ENCODE measurements at places on chromosomes 5 and 9.
A peak's percentile ranks its signal among the peaks of the same experiment; 100 is the strongest.

- DNase-seq: no peak
Measured at GRCh38 chr5:157473383-157474320, 13.6 kb downstream of the NIPAL4 start.

GRCh38 chr5:164188733-164189148 lies 683.3 kb downstream of the MAT2B start:
- no peak for DNase-seq

- peak; percentile 66 for DNase-seq
Measured at GRCh38 chr5:218457-219291, 554 bp downstream of the SDHA start.

GRCh38 chr5:37662362-37662761 lies 177.5 kb downstream of the GDNF start:
- no peak for DNase-seq

GRCh38 chr9:115694014-115694413 lies 459.6 kb upstream of the PAPPA start:
- DNase-seq: no peak

DNA sequence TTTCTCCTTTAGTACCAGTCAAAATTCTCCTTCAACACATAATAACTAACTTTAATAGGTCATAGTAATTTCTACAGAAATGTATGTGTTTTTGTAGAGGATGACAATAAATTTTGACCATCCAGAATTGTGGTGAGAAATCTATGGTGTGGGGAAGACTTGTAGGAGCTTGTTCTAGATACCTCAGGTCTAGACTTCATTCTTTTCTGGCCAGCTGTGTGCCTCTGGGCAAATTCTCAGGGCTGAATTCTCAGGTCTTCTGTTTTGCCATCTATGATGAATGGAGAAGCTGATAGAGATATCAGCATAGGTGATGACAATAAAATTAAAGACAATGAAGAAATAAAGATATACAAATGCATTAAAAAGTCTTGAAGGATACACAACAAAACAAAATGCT lies 298.6 kb upstream of the MEF2C start:
- no peak for DNase-seq

DNA sequence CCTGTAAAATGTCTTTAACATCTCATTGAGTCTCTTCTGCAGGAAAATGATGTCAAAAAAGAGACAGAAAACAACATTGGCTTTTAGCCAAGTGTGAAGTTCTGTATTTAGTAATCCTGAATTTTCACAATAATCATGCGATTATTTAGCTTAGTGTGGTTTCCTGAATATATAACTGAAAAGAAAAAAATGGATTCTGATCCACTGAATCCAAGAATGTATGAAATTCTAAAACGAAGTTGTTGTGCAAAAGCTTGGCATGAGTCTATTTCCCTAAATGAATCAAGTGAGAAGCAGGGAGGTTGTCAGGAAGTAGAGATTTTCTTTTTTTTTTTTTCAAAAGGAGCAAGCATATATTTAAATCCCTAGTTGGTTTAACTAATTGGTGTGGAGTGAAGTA lies 145.9 kb upstream of the CDH6 start:
- no peak for DNase-seq

- DNase-seq: peak; percentile 63
Measured at GRCh38 chr5:151082282-151082902, 1.6 kb upstream of the TNIP1 start.

GRCh38 chr9:72119853-72120252 lies 29.4 kb upstream of the GDA start:
- DNase-seq: no peak

- DNase-seq: no peak
Measured at GRCh38 chr9:80028501-80028900, 456.7 kb downstream of the TLE4 start.

DNA sequence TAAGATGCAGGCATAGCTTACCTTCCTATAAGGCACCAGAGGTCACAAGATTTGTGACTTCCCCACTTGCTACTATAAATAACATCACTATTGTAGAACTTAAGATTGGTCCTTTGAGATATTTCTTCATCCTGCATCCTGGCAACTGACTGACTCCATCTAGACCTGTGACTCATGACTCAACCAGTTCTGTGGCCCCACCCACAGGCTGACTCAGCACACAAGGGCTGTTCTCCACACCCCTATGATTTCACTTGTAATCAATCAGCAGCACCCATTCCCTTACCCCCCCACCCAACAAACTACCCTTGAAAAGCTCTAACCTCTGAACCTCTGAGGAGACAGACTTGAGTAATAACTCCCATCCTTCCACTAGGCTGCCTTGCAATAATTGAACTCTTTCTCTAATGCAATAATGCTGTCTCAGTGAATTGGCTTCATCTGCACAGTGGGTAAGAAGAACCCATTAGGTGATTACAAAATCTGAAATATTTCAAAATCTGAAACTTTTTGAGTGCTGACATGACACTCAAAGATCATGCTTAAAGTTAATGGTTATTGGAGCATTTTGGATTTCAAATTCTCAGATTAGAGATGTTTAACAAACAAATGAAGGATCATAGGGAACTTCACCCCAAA lies 296.7 kb downstream of the ARL15 start:
- DNase-seq: peak; percentile 53

DNA sequence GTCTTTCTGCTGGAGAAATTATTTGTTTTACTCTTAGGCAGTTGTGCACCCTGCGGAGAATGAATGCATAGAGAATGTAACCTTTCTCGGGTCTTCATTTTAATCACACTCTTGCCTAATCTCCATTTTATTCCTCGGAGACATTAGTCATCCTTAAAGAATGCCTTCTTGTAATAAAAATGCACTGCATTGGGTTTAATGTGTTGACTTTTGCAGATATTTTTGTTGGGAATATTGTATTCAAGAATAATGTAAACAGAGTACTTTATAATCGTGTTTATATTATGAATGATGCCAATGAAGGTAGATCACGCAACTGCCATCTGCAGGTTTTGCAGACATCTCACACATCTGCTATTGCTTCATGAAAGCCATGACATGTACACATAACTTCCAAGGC lies 1093.9 kb upstream of the CDH6 start:
- no peak for DNase-seq

GRCh38 chr5:83608122-83608521 lies 112.5 kb downstream of the HAPLN1 start:
- no peak for DNase-seq

DNA sequence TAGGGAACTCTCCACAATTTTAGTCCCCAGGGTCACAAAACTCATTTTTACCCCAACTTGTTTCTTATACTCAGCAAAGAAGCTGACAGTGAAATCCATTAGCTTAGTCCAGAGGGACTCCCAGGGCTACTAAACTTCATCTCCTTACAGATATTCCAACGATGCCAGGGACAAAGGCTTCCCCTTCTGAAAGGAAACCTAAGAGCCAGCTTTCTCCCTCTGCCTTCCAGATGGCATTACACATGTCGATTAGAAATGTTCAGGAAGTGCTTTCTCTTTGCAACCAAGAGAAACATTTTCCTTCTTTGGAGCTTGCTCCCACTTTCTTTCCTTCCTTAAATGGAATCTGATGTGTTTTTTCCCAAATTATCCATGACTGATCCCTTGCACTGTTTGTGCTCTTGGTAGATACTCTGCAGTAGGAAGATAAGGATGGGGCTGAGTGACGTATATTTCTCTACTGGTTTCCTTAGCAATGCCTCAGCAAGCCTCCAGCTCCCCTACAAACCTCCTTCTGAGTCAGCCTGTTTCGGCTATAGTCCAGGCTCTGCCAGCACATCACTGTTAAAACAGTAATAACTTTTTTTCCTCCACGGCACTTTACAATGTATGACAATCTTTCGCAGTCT lies 43.0 kb upstream of the HTR4 start:
- DNase-seq: no peak

DNA sequence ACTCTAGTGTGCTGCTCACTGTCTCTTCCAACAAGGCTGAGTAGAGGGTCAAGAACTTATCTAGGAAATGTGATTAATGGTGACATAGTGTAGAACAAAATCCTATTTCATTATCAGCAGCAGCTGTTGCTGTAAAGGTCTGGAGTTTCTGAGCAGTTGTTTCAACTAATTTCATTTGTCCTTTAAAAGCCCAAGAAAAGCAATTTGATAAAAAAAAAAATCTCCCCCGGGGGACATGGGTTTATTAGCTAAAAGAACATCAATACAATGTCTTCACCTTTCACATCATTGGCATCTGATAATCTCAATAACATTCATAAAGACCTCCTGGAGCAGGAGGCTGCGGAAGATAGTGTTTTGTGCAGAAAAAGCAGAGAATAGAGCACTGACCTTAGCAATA lies 468.1 kb downstream of the KCTD16 start:
- DNase-seq: no peak

DNA sequence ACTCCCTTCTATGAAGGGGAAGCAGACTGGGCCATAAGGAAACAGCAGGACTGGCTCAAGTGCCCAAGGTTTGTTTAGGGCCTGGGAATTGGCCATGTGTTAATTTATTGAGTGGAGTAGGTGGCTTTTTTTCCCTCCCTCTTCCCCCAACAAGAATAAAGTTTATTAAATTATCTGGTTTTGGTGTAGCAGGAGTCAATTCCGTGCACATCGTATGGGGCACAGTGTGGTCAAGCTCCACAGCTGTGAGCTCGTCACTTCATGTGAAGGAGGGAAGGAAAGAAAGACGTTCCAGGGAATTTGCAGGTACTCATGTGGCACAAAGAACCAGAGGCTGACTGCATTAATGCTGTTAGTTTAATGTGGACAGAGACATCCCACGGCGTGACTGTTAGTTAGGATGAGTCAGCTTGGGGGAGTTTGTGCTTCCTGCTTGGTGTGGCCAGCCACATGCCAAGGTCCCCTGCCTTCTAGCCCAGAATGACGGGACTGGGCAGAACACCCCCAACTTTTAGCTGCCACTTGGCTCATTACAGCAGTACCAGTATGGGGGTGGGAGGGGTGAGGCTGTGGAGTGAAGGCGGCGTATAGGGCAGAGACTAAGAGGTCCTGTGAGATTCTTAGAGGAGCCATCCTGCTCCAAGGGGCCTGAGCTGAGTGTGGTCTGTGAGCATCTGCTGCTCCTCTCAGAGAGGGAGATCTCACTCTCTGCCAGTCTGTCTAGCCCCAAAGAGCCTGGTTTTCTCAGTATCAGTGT lies 33.2 kb downstream of the CSF1R start:
- no peak for DNase-seq

GRCh38 chr9:1510712-1511111 lies 460.6 kb downstream of the DMRT2 start:
- no peak for DNase-seq

DNA sequence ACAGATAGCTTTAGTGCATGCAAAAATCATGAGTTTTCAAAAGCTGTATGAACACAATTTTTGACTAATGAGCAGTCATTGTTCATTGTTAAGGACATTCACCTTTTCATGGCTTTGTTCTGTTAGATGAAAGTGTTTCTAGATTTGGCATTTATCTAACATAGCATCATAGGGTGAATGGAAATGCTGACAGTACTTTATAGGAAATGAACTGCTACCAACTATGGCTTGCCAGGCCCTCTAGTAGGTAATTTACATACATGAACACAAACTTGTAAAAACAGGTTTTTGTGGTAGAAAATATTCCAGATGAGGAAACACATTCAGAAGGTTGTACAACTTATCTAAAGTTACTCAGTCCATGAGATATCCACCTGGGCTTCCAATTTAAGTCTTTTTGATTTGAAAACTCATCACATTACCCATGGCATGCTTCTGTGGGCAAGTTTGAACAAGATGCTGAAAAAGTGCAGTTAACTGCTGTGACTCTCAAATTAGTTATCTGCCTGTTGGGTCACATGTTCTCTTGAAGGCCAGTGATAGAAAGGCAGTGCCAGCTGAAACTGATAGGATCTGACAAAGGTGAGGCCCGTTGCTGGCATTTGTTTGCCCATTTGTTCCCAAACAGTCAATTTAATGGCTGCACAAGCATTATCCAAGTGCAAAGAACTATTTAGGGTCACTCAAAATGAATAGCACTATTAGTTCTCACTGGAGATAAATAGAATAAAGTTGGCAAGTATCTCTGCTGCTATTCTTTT lies 399.1 kb downstream of the MAN2A1 start:
- no peak for DNase-seq

DNA sequence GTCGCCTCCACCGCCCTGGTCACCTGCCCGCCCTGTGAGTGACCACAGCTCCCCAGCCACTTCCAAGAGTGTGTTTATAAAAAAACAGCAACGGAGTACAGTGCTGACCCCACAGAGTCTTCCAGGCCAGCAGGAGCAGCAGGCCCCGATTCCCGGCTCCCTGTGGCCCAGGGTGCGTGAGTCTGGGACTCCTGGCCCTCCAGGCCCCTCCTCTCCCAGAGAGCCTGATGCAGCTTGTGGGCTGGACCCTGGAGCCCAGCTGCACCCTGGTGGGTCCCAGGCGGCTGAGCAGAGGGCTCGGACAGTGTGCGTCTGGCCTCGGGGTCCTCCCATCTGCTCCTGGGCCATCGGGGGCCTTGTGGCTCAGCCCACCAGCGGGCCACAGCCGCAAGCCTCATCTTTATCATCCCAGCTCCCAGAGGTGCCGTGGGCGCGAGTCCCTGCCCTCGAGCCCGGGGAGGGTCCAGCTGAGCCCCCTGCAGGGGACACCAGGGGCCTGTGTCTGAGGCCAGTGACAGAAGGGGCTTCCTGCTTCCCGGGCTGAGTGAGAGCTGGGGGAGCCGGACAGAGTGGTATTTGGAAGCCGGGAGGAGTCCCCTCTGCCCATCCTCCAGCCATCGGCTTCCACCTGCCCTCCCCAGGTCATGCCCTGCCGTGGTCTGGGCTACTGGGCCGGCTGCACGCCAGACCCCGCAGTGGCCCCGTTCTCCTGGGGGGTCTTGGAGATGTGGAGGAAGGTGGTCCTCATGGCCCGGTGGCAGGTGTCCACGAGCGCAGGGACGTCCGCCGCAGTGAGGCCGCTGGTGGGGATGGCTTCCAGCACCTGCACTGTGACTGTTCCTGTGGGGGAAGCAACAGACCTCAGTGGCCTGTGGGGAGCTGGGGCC lies 10.6 kb downstream of the EGFL7 start:
- DNase-seq: no peak

- DNase-seq: no peak
Measured at GRCh38 chr5:137933491-137933911, 44.2 kb downstream of the PKD2L2 start.

DNA sequence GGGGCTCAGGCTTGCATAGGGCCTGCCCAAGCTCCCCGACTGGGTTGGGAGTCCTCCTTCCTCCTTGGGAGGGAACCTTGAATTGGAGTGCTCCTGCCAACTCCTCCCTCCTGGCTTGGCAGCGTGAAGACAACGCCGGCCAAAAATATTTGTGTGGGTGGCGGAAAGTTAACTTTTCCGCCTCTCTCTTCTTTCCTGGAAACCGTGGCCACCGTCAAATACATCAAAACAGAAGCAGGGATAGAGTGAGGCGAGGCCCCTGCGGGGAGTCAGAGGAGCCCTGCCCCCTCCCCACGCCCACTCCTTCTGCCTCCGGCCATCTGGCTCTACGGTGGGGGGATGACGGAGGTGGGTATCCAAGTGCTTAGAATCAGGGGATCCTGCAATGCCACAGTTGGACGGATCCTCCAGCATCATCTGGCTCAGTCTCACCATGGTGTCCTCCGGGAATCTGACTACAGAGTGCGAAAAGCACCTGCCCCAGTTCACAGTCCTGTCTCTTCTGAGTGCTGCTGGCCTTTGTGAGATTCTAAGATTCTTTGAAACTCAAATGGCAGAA lies 25.2 kb upstream of the SYNPO start:
- DNase-seq: no peak

Measured in Peyer's patch (tissue), 4 donors.